ENCODE measurements at places on chromosomes 6 and 20.

DNA sequence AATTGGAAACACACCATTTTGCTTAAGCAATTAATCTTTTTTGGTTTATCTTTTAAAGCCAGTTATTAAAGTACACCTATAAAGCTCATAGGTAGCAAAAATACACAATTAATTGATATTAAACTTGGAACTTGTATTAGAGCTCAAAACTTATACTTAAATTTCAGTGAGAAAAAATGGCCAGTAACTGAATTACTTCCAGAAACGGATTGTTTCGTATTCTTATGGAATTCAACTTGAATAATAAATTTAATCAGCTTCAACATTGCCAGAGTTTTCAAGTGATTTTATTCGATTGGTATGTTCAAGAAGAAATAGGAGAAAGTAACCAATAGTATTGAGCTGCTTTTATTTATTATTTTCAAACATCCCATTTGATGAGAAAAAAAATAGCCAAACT is 112.7 kb upstream of the PDE10A start:
- no peak for DNase-seq

GRCh38 chr20:51542033-51542570 is 417 bp downstream of the NFATC2 start:
- peak; percentile 70 for DNase-seq

DNA sequence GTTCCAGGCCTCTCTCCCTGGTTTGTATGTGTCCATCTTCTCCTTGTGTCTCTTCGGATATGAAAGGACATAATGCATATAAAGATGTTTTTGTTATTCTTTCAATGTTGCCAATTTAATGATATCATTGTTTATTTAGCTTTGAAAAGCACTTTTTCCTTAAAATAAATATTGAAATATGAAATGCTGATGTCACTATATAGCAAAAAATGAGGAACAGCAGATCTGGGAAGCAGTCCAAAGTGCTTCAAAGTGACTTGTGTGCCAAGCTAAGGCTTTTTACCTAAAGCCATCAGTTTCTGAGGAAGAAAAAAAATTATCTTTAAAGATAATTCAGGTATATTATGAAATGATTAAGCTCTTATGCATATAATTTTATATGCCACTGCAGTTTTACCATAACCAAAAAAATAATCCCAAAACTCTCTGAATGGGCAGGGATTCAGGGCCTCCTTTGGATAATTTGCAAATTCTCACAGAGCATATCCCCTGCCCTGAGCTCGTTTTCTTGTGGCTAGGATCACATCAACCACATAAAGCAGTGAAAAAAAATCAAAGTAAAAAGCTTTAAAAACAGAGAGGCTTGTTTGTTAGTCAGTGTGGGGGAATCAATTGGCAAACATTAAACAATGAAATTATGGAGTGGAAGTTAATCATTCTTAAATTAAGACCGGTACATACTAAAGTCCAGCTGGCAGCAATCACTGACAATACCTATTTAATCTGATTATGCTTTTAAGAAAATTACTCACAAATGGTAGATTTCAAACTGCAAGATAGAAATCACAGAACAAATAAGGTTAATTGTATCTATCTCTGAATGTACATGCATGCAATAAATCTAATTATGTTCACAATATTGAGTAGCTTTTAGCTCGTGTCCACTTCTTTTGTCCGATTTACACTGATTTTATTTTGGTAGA is 1027.9 kb upstream of the ADGRB3 start:
- no peak for DNase-seq

DNA sequence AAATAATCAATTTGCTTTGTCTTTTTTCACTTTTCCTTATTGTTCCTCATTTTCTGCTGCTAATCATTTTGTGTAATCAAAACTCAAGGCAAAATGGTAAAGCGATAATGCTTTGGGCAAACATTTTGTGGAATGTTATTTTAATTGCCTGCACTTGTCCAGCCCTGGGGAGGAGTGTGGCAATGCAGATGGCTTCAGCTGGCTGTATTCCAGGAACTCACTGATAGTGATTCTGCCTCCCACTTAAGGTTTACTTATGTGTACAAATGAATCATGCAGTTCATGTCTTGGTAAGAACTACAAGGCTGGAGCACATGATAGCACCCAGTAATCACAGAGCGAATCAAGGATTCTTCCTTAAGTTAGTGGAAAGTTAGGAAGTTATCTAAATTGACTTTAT is 107.8 kb downstream of the COL19A1 start:
- no peak for DNase-seq

DNA sequence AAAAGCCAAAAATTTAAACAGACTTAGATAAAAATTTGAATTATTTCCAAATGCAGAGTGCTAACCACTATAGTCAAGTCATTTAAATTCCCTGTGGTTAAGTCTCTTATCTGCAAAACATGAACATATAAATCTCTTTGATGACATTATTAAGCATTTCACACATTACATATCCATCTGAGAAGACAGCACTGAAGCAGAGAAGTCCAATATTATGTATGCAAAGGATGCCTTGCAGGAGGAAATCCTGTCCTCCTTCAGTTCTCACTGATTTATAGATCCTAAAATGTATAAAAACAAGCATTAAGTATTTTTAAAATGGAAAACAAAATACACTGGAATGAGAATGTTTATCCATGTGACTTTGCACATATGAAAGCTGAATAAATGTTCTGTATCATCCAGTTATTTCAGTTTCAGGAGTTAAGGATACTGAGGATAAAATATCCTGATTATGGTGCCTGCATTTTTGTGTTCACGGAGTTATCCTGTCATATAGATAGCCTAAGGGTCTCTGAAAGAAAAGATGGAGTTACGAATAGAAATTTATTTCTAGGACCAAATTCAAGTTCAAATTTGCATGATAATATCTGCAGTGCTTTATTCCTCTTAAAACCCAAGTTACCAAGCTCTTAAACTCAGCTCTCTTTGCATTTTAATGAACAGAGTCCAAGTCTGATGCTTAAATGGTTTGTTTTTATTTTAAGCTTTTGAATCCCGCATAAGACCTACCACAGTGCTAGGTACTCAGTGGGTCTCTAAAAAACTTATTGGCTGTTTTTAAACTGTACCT is 145.4 kb downstream of the PRKN start:
- no peak for DNase-seq

GRCh38 chr6:24780206-24780605 is 5.5 kb downstream of the GMNN start:
- no peak for DNase-seq
